ENCODE measurements at places on chromosomes 7 and 10.

DNA sequence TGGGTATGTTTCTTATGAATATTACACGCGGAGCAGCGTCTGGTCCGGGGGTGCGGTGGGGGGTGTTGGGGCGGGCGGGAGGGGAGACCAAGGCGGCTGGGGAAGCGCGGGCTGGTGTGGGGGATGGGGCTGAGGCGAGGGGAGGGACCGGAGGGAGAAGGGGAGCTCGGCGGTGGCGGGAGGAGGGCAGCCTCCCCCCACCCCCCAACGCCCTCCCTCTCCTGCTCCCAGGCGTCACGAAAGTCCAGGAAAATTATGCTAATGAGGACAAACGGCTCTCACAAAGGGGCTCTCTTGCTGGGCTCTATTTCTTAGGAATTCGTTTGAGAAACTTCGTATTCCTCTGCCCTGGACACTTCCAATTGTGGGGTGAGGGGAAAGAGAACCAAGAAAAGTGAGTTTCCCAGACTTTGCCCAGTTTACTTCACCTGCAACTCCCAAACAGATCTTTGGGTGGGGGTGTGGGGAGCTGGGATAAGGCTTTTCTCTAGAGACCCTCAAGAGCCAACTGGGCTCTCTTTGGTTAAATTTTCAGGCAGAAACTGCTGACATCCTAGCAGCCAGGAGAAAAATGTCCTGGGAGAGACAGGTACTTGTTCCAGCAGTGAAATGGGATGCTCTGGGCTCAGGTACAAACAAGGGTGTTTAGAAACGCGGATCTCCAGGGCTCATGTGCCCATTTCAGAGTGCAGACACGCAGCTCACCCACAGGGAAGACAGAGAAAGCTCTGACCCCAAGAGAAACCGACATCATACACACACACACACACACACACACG lies 11.7 kb upstream of the HOXA2 start:
- DNase-seq: no peak

- no peak for DNase-seq
Measured at GRCh38 chr7:100818366-100818765, 9.0 kb downstream of the EPHB4 start.

GRCh38 chr7:137073571-137074325 lies 205.3 kb downstream of the CHRM2 start:
- no peak for DNase-seq

DNA sequence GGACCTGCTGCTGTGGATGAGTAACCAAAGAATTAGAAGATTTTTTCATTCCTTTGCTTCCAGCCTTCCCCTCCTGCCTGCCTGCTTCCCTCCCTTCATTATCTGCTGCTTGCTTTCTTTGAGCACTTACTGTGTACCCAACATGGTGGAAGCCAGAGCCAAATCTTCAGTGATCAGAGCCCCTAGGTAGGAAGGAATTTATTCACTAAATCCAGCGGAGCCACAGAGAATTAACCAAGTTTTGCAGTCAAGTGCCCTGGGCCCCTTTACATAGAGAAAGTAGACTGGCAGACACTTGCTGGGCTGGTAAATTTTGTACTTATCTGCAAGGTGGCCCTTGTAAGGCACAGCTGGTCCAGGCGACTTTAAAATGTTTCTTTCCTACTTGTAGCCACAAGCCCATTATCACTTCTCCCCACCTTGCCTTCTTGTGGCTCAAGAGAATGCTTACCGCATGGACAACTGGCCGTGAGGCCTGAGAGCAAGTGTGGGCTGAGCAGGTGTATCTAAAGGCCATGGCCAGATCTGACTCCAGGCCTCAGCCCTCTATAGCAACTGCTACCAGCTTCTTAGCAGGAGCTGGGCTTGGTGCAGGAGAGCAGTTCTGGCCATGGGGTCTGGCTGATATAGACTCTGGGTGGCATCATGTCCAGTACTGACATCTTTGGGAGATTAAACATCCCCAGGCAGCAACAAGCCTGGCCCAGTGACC lies 11.1 kb downstream of the UNC5B start:
- DNase-seq: no peak

- DNase-seq: no peak
Measured at GRCh38 chr7:87580636-87581035, 20.0 kb downstream of the ABCB1 start.

DNA sequence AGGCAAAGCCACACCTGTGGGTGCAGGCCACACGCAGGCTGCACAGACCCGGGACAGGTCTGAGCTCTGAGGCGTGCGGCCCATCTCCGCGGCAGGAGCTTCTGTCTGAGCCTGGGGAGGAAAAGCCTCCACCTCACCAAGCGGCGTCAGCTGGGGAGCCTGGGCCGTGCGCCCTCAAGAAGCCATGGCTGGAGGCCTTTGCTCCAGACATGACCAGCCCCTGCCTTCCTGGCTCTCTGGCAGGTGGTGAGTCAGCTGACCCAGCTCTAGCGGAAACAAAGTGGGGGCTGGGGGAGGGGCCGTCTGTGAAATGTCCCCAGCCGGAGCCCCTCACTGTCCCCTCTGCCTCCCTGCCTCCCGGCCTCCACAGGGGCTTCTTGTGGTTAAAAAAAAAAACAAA lies 12.5 kb downstream of the GPER1 start:
- DNase-seq: no peak

GRCh38 chr10:27373566-27374160 lies 130.4 kb upstream of the RAB18 start:
- no peak for DNase-seq
